ENCODE measurements at places on chromosomes 2 and 18. TPM values are rescaled to one million over a fixed set of nuclear protein-coding genes. Genes with fewer than 3 reads are reported as not detected.
A peak's percentile ranks its signal among the peaks of the same experiment; 100 is the strongest.

Gene KIF1A
- total RNA-seq: 1.8 TPM

Gene FAM98A
- total RNA-seq: 85.5 TPM

Gene NAGK
- total RNA-seq: 76.3 TPM

Gene IL36A
- not detected for total RNA-seq

Gene DCDC2C
- not detected for total RNA-seq

Gene CYP27C1
- not detected for total RNA-seq

- no peaks in the 10 kb centered on the region for H3K36me3 ChIP-seq
- peak; percentile 30 for DNase-seq
- H3K27me3 ChIP-seq: no peaks in the 10 kb centered on the region
- no peak overlapping the region for H3K4me3 ChIP-seq
- no peaks in the 10 kb centered on the region for H3K4me1 ChIP-seq
These were observed 239.1 kb downstream of the FAM210A start for GRCh38 chr18:13487237-13487636.

GRCh38 chr2:68125821-68126220 is 31.9 kb upstream of the PNO1 start:
- H3K4me3 ChIP-seq: no peak overlapping the region
- H3K27me3 ChIP-seq: no peaks in the 10 kb centered on the region
- no peak for DNase-seq
- no peaks in the 10 kb centered on the region for H3K36me3 ChIP-seq
- H3K27ac ChIP-seq: no peak overlapping the region

DNA sequence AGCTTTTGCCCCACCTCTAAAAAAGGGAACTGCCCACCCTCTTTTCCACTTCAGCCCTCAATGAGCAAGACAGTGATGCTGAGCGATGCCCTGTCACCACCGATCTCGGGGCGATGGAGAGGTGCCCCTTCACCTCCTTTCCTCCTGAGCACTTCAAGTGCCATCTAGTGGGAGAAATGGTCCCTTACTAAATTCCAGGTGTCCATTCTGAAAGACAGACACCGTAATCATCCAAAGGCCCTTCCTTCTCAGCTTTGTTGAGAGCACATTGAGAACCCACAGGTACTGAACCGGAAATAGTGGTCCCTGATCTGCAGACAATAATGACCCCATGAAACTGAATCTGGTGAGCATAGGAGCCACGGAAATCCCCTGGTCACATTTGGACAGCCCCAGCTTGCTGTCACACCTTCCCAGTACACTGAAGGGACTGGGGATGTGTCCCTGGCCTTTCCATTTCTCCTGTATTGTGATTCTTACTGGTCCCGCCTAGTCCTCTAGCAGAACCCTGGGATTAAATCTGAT is 38.5 kb downstream of the KCTD18 start:
- H3K36me3 ChIP-seq: no peaks in the 10 kb centered on the region
- peak; percentile 21 for DNase-seq
- H3K27me3 ChIP-seq: no peaks in the 10 kb centered on the region
- H3K4me3 ChIP-seq: no peak overlapping the region
- peaks cover 31% of the 10 kb centered on the region for H3K4me1 ChIP-seq
- no peak overlapping the region for H3K27ac ChIP-seq

- H3K27me3 ChIP-seq: no peaks in the 10 kb centered on the region
- H3K36me3 ChIP-seq: no peaks in the 10 kb centered on the region
- no peak overlapping the region for H3K27ac ChIP-seq
- H3K4me1 ChIP-seq: no peaks in the 10 kb centered on the region
These were observed 68.9 kb upstream of the EFEMP1 start for GRCh38 chr2:55992455-55992854.

DNA sequence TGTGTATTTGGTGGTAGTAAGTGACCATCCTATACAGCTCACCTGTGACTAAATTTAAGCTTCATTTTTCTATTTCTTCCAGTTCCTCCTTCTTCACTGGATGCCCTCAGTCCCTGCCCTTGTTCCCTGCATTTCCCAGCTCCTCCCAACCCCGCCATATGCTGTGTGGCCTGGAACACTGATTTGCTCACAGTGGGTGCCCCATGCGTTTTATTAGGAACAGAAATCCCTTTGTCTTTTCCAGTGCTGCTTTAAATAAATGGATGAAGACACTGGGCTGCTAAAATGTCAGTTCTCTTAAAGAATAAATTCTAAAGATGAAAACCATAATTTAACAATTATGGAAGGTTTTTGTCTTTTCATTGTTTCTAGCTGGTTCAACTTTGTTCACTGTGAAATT is 477.3 kb downstream of the DCDC2C start:
- H3K27ac ChIP-seq: no peak overlapping the region
- no peaks in the 10 kb centered on the region for H3K36me3 ChIP-seq
- H3K4me1 ChIP-seq: no peaks in the 10 kb centered on the region
- no peak for DNase-seq
- H3K27me3 ChIP-seq: no peaks in the 10 kb centered on the region

DNA sequence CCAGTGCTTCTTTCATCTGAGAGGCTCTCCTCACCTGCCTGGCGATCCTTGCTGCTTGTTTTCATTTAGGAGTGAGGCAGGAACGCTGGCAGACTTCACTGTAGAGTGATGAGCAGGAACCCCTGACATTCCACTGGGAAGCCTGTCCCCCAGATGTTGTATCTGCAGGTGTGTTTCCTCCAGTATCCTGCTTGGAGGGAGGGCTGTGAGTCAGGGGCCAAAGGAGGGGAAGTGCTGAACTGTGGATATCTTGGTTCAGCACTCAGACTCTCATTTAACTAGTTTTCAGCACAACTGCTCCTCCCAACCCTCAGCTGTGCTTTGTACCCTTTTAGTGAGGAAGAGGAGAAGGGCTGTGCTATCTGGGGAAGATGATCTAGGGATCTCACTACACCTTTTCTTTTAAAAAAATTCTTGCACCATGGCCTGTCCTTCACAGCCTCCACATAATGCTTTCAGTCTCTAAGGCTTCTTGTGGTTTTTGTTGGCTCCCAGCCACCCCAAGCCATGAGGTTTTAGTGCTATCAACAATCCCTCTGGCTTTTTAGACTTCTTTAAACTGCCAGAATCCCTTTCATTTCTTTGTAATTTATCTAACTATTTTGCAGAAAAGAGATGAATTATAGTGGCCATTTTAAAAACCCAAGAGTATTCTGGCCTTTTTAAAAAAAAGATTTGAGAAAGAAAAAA is 11.2 kb downstream of the ANKAR start:
- H3K27ac ChIP-seq: no peak overlapping the region
- no peaks in the 10 kb centered on the region for H3K27me3 ChIP-seq
- no peak overlapping the region for H3K4me3 ChIP-seq
- H3K36me3 ChIP-seq: no peaks in the 10 kb centered on the region
- DNase-seq: no peak

DNA sequence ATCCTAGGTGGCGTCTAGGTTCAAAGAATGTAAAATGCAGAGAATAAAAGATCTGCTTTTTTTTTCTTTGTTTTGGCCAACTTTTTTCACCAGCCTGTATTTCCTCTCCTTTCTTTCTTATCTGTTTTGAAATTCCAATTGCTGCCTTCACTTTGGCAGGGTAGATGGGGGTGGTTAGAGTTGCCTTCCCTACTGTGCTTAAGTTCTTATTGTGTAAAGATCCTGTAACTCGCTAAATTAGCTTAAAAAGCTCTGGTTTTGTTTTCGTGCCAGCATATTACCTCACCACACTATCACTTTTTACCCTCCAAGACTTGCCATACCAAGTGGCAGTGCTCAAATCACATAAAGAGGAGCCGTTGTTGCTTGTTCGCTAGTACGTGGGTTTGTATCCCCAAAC is 921.7 kb downstream of the DPP10 start:
- no peaks in the 10 kb centered on the region for H3K27me3 ChIP-seq
- DNase-seq: no peak
- no peaks in the 10 kb centered on the region for H3K36me3 ChIP-seq
- no peak overlapping the region for H3K27ac ChIP-seq
- no peak overlapping the region for H3K4me3 ChIP-seq
- H3K4me1 ChIP-seq: no peaks in the 10 kb centered on the region

- H3K4me3 ChIP-seq: no peak overlapping the region
- H3K27me3 ChIP-seq: peaks cover under 1% of the 10 kb centered on the region
- H3K36me3 ChIP-seq: no peaks in the 10 kb centered on the region
- H3K4me1 ChIP-seq: no peaks in the 10 kb centered on the region
These were observed 27.8 kb upstream of the GAREM2 start for GRCh38 chr2:26144953-26145680.

DNA sequence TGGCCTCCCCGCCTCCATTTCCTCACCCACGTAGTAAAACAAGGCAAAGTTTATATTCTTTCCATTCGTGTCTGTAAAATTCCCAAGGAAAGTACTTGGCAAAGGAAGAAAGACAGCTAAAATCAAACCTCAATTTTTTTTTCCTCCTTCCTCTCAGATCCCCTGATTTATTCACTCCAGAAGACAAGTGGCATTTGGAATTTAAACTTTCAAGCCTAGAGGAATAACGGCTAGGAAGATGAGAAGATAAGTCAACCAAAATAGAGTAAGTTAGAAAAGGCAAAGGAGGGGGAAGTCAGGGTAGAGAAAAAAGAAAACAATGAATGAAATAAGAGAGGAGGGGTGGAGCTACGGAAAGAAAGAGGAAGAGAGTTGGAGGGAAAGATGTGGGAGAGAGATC is 198.9 kb upstream of the PIK3C3 start:
- no peaks in the 10 kb centered on the region for H3K36me3 ChIP-seq
- H3K4me1 ChIP-seq: no peaks in the 10 kb centered on the region
- no peak overlapping the region for H3K4me3 ChIP-seq
- no peak overlapping the region for H3K27ac ChIP-seq
- no peak for DNase-seq

DNA sequence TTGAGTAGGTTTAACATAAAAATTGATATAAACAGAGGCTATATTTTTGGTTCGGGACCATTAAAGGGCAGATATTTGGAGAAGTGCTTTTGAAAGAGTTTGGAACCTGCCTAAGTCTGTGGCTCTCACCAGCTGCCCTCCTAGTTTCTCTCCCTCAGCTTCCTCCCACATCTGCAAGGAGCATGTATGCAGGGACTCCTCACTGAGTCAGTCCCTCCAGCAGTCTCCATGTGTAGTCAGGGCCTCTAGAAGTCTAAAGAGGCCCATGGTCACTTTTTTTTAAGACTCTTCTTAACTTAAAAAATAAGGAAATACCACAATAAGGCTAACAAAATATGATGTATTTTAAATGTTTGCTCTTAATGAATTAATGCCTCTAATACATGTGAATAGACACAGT is 220.0 kb upstream of the TANK start:
- no peaks in the 10 kb centered on the region for H3K36me3 ChIP-seq
- no peaks in the 10 kb centered on the region for H3K27me3 ChIP-seq
- no peak overlapping the region for H3K27ac ChIP-seq
- H3K4me1 ChIP-seq: peaks cover 7% of the 10 kb centered on the region
- H3K4me3 ChIP-seq: no peak overlapping the region
